ENCODE measurements at places on chromosomes 4 and X.

DNA sequence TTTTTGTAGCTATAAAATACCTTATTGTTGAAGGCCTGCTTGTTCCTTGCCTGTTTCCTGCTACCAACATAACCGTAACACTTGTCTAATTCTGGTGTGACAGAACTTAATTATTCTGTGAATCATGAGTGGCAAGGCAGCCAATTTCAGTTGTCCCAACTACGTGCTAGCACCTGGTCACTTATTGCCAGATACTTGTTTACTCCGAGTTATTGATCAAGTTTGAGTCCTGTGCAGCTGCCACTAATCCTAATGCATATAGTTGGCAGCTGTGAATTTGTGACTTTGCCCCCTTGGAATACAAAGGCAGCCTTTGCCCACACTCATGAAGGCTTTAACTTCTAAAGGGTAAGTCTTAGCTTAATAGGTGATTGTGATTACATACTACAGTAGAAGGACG is 7.8 kb upstream of the RNF128 start:
- no peak for DNase-seq

DNA sequence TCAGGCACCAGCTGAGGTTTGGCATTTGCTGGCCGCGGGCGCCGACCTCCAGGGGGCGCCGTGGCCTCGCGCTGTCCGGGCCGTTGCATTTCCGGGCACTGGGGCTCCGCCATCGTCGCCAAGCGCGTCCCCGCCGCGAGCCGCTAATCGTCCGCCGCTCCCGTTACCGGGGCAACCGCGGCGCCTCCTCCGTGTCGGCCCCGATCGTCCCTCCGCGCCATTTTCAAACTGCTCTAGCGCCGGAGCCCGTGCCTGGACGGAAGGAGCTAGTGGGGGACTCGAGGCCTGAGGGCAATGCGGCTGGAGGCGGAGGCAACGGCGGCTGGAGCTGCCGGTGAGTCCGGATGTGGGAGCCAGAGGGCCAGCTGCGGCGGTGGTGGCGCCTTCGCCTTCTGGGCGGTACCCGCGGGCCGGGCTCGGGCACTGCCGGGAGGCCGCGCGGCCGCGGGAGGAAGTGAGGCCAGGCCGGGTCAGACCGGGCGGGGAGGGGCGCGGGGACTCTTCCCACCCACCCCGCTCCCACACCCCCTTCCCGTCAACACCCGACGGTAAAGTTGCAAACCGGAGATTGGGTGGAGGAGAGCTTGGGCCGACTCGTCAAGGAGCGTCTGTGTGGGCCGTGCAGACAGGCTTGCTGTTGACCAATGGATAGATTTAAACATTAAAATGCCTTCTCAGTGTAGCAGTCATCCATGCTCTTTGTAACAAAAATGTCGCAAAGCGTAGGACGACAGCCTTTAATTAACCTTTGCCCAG is at the start of gene CEP135:
TSS of gene CEP135 (plus strand) at position 220 of the 756 bp plus-strand sequence. CDS start 3,186 bp downstream, outside the sequence.
- no peak for DNase-seq

DNA sequence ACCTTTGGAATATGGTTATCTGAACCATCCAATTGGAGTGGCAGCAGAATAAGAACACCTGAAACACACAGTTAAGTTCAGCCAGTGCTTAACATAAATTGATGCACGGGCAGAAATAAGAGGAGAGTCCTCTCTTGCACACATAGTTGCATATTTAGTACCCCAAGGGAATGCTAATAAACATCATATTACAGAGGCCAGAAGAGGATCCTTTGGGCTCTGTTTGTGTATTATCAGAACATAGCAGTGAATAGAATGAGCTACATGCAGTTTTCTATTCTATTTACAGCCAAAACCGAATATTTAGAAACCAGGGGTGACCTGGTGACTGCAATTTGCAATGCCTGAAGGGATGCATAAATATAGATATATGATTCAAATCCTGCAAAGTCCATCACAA is 300.8 kb upstream of the GALNT7 start:
- DNase-seq, result no peak

GRCh38 chr4:134200811-134201215 is 776 bp downstream of the PABPC4L start:
- no peak for DNase-seq

GRCh38 chr4:119646347-119647071 is 17.9 kb upstream of the PDE5A start:
- DNase-seq, result no peak

DNA sequence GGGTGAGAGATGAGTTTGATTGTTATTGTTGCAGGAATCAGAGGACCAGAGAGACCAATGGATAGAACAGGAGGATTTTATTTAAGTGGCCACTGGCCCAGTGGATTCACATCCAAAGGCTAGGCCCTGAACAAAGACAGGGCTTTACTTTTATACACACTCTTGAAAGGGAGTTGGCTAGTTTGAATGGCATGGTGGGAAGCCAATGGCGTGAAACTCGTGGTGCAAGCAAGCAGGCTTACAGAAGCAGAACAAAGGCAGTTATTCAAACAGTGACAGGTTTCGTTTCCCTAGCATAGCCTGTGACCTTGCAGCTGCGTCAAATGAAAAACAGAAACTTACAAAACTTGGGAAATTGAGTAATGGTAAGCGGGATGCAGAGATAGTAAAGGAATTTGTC is 110.2 kb upstream of the PRDX4 start:
- no peak for DNase-seq

GRCh38 chrX:52261125-52261462 is 76.4 kb downstream of the MAGED4 start:
- no peak for DNase-seq

- no peak for DNase-seq
These were observed 102.9 kb downstream of the KCNIP4 start for GRCh38 chr4:21845663-21846062.

GRCh38 chr4:142866685-142867084 is 20.6 kb upstream of the INPP4B start:
- DNase-seq, result no peak

DNA sequence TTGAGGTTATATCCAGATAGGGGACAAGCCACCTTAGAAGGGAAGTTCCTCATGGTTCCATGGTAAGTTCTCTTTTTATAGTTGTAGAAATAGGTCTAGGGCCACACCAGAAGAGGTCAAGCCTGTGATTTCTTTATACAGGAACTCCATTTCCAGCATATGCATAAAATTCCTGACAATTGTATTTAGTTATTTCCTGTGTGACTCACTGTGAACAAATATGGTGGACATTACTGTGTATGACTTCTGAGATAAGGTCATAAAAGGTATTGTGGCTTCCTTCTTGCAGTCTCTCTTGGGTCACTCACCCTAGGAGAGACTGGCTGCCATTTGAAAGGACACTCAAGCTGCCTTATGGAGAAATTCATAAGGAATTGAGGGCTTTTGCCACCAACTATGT is 2.2 kb upstream of the C4orf36 start:
- DNase-seq, result no peak

- DNase-seq, result no peak
These were observed 23.8 kb downstream of the SSX1 start for GRCh38 chrX:48278958-48279357.

DNA sequence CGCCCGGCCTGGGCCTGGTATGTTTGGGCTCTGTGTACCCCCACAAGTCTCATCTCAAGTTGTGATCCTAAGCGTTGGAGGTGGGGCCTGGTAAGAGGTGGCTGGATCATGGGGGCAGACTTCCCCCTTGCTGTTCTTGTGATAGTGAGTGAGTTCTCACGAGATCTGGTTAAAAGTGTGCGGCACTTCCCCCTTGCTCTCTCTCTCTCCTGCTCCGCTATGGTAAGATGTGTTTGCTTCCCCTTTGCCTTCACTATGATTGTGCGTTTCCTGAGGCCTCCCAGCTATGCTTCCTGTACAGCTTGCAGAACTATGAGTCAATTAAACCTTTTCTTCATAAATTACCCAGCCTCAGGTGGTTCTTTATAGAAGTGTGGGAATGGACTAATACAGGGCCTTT is 53.0 kb downstream of the CHST7 start:
- DNase-seq, result no peak

DNA sequence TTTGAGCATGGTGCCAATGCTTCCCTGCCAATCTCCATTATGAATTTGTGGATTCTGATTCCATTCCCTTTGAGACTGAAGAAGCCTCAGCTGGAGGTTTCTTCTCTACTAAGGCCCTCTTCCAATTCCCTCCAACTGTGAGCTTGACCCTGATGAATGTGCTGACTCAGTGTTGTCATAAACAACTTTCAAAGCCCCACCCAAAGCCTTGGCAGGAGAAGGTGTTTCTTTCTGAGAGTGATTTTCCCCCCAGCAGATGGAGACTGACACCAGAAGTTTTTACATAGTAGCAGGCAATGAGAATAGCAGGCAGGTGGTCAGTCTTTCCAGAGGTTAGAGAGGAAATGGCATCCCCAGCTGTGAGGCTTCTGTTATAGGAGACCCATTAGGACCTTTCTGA is 53.1 kb downstream of the OCRL start:
- no peak for DNase-seq

- DNase-seq, result no peak
These were observed 193.4 kb downstream of the FRAS1 start for GRCh38 chr4:78250500-78250899.

All from foreskin keratinocyte (primary cell).